NCI-H774 (cell line): ENCODE measurements at places on chromosomes 6 and 20.

DNA sequence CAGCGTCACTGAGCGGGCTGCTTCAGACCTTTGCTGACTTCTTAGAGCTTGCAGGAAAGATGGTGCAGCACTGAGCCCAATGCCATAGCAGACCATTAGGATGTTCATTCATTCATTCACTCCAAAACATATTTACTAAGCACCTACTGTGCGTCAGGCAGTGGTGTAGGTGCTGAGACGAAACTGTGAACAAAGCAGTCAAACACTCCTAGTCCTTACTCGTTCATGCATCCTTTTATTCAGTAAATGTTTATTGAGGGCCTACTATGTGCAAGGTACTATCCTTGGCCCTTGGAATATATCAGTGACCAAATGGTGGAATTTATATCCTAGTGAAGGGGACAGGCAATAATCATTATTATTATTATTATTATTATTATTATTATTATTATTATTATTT is 76.6 kb downstream of the TOX2 start:
- no peak for DNase-seq

GRCh38 chr6:128491610-128492206 is 28.7 kb downstream of the PTPRK start:
- DNase-seq, result no peak

DNA sequence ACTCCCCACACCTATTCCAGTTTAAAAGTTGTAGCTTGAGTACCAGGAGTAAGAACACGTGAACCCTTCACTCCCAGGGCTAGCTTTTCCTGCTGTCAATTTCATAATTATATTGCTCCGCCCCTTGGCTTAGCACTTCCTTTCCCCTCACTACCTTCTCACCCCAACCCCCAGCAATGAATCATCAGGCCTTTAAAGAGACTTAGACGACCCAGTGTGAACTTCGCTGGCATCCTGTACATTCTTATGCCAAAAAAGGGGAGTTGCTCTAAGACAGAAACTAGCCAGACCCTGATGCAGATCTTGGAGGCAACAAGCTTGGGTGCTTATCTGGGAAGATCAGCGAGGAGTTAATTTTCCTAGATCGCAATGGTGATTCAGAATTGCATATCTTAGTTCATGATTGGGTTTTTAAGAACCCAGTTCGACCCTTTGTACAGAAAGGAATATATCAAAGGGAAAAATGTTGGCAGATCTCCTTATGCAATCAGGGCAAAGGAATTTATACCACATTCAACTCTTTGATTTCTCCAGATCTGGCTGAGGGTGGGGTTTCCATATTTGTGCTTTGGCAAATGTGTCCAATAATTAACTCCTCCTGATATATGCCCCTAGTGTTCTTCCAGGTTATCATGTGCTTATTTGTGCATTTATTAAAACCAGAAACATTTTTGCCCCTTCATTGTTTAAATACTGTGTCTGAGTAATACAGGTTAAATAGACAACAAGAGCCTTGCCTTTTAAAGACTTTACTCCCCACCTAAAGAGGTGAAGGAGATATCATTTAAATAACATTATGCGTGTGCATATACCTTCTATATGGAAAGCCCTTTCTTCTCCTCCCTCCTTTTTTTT is 8.1 kb upstream of the ATXN1 start:
- DNase-seq, result no peak

GRCh38 chr6:105886814-105887544 is 199.2 kb upstream of the PRDM1 start:
- no peak for DNase-seq

- no peak for DNase-seq
Measured at GRCh38 chr20:549722-550496, 6.3 kb upstream of the CSNK2A1 start.

DNA sequence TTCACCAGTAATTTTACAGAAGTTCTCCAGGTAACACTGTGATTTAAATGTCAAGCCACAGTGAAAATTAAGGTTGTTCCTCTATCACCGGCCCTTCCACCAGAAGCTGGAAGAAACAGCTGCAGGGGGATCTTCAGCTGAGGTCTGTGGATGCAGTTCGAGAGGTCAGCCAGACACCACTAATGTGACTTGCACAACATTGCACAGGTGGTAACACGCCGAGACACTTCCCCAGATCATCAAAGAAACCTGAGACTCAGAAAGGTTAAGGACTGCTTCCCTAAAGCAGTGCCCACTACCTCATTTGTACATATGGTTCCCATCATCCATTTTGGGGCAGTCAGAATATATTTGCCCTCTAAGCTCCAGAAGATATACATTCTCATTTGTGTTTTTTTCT is 8.1 kb upstream of the SERPINB9 start:
- DNase-seq, result no peak
